Epithelial cell of proximal tubule (primary cell): ENCODE measurements at places on chromosomes 16 and 17. TPM values are rescaled to one million over a fixed set of nuclear protein-coding genes. Genes with fewer than 3 reads are reported as not detected.

Gene TMEM220
- 1.9 TPM in 1 of 2 replicates, not detected in the other for total RNA-seq

Gene CHST5
- total RNA-seq, result not detected in 2 replicates

Gene PIGW
- 6.9 and 12.0 TPM in 2 replicates for total RNA-seq

Gene C16orf96
- total RNA-seq, result not detected in 2 replicates

- DNase-seq, result no peak
Measured at GRCh38 chr16:515175-515938, 12.2 kb upstream of the CAPN15 start.

GRCh38 chr17:14882131-14882530 is 383.0 kb downstream of the PMP22 start:
- no peak for DNase-seq

GRCh38 chr17:63701868-63702720 is 2.2 kb upstream of the LIMD2 start:
- no peak for DNase-seq

- no peak for DNase-seq
Measured at GRCh38 chr17:76354317-76354729, 607 bp upstream of the PRPSAP1 start.

- no peak for DNase-seq
Measured at GRCh38 chr17:14061666-14062560, 7.4 kb upstream of the COX10 start.

GRCh38 chr17:46266656-46267544 is 28.0 kb upstream of the LRRC37A start:
- no peak for DNase-seq
